ENCODE measurements at places on chromosomes 16 and 17.

DNA sequence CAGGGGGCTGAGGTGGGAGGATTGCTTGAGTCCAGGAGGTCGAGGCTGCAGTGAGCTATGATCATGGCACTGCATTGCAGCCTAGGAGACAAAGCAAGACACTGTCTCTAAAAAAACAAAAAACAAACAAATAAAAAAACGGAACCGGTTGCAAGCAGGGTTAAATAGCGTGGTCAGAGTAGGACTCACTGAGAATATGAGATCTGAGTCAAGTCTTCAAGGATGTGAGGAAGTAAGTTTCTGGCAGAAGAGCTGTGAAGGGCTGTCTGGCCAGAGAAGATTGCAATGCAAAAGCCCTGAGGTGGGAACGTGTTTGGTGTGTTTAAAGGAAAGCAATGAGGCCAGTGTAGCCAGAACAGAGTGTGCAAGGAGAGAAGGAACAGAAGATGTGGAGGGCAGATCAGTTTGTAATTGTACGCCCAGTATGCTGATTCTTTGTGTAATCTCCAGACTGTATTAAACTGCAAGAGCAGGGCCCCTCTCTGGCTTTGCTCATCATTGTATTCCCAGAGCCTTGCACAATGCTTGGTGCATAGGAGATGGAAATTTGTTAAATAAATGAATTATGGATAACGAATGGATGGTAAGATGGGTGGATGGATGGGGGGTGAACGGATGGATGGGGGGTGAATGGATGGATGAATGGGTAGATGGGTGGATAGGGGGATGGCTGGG is 6.3 kb downstream of the G6PC1 start:
- no peak for DNase-seq

- DNase-seq: no peak
Measured at GRCh38 chr17:78238823-78239488, 7.5 kb downstream of the TMEM235 start.

GRCh38 chr16:1533443-1533951 is at the start of gene TMEM204:
Gene TMEM204 (plus strand): TSS chr16:1533666. CDS start chr16:1534276, 610 bp downstream.
- no peak for DNase-seq

DNA sequence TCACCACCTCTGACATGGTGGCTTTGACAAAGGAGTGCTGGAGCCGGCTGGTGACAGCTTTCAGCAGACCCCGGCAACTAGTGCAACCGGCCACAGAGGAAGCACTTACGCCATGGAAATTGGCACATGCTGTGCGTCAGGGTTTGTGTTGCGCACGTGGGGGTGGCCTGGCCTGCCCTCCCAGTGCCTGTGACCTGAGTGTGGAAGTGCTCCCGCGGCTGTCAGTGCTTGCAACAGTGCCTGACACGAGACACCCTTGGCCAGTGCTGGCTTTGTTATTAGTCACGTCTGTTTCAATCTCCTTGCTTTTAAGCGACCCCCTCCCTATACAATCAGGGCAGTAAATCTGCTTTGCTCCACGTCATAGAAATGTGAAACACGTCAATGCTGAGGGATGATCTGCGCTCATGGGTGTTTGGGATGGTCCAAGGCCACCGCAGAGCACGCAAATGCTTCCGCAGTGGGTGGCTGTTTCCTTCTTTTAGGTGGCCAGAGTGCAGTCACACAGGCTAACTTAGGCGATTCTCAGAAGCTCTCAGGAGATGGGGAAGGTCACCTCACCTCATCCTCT is 64.3 kb downstream of the PGS1 start:
- no peak for DNase-seq

GRCh38 chr17:410543-411401 is 58.2 kb upstream of the RPH3AL start:
- DNase-seq: no peak

DNA sequence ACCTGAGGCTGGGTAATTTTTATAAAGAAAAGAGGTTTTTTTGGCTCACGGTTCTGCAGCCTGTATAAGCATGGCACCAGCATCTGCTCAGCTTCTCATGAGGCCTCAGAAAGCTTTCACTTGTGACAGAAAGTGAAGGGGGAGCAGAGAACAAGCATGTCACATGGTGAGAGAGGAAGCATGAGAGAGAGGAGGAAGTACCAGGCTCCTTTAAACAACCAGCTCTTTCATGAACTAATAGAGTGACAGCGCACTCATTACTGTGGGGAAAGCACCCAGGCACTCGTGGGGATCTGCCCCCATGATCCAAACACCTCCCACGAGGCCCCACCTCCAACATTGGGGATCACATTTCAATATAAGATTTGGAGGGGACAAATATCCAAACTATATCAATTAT is 86.8 kb downstream of the USP32 start:
- DNase-seq: no peak

GRCh38 chr16:67169642-67170167 is 633 bp upstream of the NOL3 start:
- peak; percentile 31 for DNase-seq

GRCh38 chr16:84507011-84507982 is 2.8 kb upstream of the MEAK7 start:
- DNase-seq: no peak

DNA sequence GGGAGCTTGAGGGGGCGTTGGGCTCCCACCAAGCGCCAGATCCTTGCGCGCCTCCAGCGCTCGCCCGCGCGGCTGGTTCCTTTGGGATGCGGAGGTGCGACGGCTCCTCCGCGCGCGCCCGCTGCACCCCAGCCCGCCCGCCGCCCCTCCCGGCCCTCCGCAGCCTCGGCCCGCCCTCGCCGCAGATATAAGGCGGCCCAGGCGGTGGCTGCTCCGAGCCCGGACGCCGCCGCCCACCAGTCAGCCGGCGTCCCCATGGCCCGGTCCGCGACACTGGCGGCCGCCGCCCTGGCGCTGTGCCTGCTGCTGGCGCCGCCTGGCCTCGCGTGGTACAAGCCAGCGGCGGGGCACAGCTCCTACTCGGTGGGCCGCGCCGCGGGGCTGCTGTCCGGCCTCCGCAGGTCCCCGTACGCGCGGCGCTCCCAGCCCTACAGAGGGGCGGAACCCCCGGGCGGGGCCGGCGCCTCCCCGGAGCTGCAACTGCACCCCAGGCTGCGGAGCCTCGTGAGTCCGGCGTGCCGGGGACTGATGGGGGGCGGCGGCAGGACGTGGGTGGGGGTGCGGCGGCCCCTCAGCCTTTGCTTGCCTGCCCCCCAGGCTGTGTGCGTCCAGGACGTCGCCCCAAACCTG is at the start of gene NPB:
NPB (plus strand) TSS at position 216 of the 630 bp plus-strand sequence; CDS start at position 256, 40 bp downstream.
- no peak for DNase-seq
